Dermis microvascular lymphatic vessel endothelial cell (primary cell): ENCODE measurements at places on chromosomes 7 and 10. TPM values are rescaled to one million over a fixed set of nuclear protein-coding genes. Genes with fewer than 3 reads are reported as not detected.

Gene AZGP1
- total RNA-seq: not detected in 2 replicates

Gene PTPRE
- 117 and 240 TPM in 2 replicates for total RNA-seq

Gene PNLIPRP1
- total RNA-seq: not detected in 2 replicates

- no peak for DNase-seq
These were observed 17.0 kb downstream of the TRA2A start for GRCh38 chr7:23514755-23515154.

Gene PRLHR
- not detected in 2 replicates for total RNA-seq

GRCh38 chr7:131196803-131197202 lies 130.9 kb upstream of the MKLN1 start:
- no peak for DNase-seq

DNA sequence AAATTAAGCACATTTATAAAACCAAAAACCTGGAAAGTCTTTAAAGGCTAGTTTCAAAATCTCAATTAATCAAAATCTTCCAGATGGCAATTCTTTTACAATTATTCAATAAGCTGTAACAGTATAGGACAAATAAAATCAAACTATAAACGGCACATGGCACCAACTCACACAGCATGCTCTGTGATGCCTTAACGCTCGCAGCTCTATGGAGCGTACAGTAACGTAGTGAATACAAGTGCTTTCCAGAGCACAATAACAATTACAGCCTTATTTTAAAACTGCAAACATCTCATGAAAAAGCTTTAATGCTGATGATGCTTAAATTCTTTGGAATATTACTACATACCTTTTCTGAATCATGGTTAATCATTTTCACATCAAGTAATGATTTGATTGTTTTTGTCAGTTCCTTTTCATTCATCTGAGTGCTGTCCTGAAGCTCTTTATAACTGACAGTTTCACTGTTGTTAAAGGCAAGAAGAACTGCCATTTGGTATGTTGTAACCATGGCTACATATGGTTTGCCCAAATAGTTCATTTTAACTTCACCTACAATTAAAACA lies 74.2 kb downstream of the CUL2 start:
- DNase-seq: no peak

DNA sequence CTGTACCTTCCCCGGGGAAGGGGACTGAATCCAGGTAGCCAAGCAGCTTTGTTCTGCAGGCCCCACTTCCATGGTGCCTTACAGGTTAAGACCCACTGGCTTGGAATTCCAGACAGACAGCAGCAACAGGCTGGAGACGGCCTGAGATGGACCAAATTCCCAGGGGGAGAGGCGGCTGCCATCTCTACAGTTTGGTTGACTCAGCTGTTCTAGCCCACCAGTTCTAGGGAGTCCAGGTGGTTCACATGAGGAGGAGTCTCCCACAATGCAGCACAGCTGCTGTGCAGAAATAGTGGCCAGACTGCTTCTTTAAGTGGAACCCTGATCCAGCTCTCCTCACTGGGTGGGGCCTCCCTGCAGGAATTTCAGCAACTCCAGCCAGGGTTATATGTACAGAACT lies 74.1 kb downstream of the C10orf67 start:
- DNase-seq: no peak

- no peak for DNase-seq
These were observed 53.7 kb downstream of the HACD1 start for GRCh38 chr10:17563452-17563851.

- DNase-seq: no peak
These were observed 156.0 kb downstream of the BAMBI start for GRCh38 chr10:28833313-28833712.

DNA sequence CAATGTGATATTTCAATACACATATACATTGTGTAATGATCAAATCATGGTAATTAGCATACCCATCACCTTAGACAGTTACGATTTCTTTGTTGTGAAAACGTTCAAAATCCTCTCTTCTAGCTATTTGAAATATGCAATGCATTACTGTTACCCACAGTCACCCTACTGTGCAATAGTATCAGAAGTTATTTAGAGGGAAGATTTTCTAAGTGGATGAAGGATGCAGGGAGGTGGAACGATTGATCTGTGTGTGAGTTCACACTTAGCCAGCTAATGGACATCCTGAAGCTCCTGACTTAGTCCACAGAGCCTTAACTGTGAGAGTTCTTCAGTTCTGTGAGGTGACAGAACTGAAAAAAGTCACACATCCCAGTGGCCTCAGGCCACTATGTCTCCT lies 97.2 kb upstream of the LAMB4 start:
- DNase-seq: no peak

Gene COL28A1
- under 0.01 TPM in 1 of 2 replicates, not detected in the other for total RNA-seq

DNA sequence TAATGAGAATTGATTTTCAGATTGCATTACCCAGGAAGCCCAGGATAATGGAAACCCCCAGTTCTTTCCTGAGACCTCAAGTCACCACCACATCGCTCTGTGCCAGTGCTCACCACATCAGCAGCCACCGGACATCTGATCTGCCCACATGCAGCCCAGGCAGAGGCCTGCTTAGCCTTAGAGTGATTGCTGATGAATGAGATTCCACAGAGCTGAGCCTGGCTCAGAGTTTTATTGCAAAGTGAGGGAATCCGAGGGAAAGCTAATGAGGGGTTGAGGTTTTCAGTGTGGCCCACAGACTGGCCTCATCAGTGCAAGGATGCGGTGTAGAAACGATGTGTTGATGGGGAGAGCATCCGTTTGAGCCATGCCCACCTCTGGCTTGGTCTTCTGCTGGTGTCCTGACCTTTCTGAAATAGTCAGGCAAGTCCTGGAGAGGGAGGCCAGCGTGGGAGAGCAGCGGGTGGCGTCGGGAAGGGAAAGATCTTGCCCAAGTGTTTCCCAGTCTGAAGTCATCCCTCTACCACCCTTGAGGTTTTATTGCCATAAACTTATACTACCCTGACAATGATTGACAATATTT lies 120.3 kb downstream of the ITIH5 start:
- DNase-seq: no peak

Gene GPR26
- not detected in 2 replicates for total RNA-seq

DNA sequence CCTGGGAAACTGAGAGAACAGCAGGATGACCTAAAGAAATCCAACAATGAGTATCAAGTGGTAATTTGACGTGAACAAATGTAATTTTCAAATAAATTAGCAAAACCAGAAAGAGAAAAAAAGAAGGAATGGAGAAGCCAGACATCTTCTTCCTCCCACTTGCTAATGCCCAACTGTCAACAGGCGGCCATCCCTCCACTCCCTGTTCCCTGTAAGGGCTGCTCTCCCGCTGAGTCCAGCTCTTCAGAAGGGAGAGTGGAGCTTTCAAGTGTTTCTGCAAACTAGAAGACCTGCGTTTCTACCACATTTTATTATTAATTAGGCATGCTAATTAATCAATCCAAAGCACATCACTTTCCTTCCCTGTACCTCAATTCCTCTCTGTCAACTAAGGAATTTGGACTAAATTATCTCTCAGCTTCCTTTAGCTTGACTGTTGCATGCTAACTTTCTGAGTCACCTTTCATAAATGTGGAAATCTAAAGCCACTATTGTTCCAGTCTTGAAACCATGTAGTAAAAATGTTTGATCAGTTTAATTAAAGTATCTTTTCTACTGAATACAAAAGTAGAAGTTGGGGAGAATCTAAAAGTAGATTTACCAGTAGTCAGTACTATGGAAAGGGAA lies 48.4 kb upstream of the CUL1 start:
- no peak for DNase-seq
